Activated effector memory CD4-positive, alpha-beta T cell treated with Interleukin-2 at 50 U/mL for 16 hours (primary cell): ENCODE measurements at places on chromosomes 11 and 22.

- DNase-seq = no peak
Measured at GRCh38 chr22:30906946-30907345, 61.6 kb downstream of the MORC2 start.

DNA sequence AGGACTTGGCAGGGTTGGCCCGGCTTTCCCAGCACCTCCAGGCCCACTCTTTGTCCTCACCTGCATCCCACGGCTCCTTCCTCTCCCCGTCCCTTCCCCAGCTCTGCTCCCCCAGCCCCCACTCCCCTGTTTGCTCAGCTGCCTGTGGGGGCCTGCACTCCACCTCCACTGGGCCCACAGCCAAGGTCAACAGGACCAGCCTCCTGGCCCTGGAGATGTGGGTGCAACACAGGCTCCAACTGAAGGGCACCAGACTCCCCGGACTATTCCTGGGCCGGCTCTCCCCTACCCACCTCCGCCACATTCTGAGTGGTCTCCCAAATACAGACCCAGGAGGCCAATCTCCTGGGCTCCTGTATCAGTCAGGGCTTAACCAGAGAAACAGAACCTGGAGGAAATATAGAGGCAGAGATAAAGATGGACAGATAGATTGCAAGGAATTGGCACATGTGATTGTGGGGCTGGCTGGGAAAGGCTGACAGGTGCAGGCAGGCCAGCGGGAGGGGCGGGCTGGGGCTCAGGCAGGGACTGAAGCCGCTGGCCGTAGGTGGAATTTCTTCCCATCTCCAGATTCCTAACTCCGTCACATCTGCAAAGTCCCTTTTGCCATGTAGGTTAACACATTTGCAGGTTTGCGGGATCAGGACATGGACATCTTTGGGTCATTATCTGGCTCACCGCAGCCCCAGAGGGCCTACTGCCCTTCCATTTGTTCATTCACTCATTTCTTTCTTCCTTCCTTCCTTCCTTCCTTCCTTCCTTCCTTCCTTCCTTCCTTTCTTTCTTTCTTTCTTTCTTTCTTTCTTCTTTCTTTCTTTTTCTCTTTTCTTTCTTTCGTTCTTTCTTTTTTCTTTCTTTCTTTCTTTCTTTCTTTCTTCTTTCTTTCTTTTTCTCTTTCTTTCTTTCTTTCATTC is 45.8 kb upstream of the MYH9 start:
- no peak for DNase-seq

- no peak for DNase-seq
Measured at GRCh38 chr11:122882189-122882856, at the start of gene JHY. TSS of gene JHY (plus strand) at chr11:122882759. CDS start at chr11:122885850, 3,091 bp downstream.

DNA sequence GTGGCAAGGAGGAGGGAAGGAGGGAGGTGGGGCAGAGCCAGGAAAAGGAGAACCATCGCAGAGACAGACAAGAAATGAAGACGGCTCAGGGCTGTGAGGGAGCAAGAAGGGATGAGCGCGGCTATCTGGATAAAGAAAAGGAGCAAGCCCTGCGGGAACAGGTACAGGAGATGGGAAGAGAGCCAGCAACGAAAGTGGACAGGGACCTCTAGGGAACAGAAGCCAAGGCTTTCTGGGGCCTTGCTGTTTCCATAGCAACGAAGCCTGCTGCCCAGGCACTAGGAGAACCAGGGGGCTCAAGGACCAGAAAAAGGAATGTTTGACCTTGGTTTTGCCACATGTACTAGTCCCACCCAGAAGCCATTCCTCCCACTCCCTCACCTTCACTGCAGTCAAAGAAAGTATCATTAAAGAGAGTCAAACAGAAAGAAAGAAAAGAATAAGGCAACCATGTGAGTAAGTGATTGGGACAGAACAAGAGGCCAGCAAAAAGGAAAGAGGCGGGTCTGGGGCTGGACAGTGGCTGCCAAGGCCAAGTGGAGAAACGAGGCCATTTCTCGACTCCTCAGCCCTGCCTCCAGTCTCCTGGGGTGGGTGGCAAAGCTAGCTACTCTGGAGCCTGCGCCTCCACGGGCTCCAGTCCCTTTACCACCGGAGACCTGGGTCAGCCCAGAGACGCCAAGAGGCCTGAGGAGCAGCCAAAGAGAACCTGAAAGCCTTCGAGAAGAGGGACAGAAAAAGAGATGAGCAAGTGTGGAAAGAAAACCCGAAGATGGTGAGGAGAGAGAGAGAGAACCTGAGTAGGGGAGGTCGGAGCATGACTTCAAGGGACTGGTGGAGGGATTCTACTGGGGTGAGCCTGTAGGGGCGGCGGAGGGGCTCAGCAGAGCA is 35.1 kb downstream of the NRXN2 start:
- no peak for DNase-seq
